ENCODE measurements at places on chromosomes 2 and 18.

DNA sequence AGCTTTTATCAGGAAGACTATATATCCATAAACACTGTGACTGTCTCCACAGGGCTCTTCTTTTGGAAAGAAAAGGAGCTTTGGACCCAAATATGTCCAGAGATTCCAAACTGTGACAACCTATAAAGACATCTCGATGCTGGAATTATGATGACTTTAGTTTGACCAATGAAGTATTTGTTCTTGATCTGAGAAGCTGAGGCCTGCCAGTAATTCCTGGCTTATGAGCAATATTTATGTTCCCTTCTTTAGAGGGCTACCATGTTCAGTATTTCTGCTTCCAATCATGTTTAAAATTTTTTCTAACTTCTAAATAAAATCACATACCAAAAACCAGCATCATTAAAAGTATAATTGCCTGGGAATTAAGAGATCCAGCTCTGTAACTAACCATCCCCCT is 41.1 kb downstream of the FEZ2 start:
- no peak for DNase-seq

DNA sequence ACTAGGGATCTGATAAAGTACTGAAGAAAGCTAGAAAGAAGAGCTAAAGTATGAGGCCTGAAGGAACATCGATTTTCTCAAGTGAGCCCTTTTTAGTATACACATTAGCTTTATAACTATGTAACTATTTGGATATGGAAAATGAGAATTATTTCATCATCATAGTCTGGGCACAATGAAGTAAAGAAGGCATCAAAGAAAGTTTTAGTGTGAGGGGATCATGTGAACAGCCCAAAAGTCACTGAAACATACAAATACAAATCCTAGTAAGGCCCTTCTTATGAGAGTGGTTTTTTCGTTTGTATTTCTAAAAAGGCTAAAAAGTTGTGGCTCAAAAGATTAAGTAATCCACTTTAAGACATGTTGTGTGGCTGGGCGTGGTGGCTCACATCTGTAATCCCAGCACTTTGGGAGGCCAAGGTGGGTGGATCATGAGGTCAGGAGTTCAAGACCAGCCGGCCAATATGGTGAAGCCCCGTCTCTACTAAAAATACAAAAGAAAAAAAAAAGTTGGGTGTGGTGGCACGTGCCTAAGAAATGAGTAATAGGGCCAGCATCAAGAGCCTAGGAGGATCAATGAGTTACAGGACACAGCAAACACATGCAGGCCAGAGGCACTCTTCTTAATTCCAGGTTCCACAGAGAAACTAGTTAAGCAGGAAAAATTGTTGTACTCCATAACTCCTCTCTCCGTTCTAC is 61.9 kb downstream of the PUM2 start:
- no peak for DNase-seq

DNA sequence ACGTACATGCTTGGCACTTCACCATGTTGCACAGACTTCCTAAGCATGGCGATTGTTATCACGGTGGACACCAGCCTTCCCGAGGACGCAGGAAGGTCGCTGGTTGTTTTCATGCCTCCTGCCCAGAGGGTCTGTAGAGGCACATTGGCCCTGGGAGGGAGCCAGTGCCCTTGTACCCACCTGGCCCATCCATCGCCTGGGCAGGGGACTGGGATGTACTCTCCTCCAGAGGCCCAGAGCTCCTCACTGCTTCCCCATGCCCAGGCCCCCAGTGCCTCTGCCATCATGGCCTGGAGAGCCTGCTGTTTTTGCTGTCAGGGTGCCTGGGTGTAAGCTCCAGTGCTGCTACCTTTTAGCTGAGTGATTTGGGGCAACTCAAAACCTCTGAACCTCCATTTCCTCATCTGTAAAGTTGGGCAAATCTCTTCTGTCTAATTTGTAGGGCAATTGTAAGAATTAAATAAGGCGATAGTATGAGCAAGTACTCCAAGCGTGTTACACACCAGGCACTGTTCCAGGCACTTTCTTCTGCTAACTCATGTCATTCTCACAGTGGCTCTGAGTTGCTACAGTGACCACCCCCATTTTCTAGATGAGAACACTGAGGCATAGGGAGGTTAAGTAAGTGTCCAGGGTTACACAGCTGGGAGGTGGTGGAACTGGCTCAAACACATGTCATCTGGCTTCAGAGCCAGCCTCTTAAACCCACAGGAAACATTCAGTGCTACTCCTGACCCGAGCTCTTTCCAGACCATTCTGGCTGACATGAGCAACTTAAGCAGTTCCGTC is 45.3 kb downstream of the GREB1 start:
- DNase-seq: no peak

DNA sequence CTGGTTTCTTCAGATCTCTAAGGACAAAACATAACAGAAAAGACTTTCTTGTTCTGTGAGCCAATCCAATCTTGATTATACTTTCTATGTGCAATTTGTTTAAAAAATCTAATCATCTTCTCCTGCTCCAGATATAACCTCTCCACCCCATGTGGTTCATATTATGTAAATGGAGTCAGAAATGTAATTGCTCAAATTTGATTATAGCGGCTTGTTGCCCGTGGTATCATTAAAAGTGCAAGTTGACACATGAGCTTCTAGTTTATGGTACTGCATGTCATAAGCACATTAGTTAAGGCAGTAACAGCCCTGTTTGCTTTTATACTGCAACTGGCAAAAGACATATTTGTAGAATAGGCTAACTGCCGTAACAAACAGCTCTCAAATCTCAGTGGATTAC is 715.1 kb upstream of the CDH7 start:
- DNase-seq: no peak

DNA sequence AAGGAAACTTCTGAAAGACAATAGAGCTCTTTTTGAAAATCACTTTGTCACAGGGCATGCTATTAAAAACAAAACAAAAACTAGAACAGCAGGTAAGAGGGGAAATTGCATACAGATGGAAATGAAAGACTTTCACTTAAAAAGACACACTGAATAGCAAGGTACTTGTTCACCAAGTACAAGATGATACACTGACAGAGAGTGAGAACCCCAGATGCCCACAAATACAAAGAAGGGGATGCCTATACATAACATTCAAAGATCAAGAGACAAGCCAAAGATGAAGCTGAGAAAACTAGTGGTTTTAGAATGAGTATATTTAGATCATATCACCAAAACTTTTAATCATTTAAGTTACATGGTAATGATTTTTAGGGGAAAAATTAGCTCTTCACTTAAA is 60.7 kb downstream of the ASXL2 start:
- no peak for DNase-seq

- DNase-seq: no peak
These were observed 8.4 kb upstream of the GPC1 start for GRCh38 chr2:240426845-240427721.

DNA sequence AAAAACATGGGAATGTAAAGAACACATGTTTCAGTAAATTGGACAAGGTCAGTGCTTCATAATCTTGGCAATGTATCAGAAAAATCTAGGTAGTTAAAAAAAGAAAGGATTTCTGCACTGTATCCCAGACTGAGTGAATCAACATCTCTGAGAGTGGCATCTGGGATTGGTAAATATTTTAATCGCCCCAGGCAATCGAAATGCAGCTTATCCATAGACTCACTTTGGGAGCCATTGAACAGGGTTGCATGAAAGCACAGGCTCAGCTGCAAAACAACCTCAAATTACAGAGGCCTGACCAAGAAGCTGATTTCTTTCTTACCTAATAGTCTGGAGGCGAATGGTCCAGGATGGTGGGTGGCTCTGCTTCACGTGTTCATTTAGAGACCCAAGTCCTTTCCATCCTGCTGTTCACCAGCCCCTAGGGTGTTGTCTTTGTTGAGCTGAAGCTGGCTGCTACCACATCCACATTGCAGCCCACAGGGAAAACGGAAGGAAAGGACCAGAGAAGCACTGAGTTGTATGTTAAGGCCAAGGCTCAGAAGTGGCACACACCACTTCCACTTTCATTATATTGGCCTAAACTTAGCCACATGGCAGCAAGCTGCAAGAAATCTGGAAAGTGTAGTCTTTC is 59.0 kb downstream of the MOGAT1 start:
- no peak for DNase-seq

GRCh38 chr18:11726556-11726955 is 37.5 kb downstream of the GNAL start:
- no peak for DNase-seq

DNA sequence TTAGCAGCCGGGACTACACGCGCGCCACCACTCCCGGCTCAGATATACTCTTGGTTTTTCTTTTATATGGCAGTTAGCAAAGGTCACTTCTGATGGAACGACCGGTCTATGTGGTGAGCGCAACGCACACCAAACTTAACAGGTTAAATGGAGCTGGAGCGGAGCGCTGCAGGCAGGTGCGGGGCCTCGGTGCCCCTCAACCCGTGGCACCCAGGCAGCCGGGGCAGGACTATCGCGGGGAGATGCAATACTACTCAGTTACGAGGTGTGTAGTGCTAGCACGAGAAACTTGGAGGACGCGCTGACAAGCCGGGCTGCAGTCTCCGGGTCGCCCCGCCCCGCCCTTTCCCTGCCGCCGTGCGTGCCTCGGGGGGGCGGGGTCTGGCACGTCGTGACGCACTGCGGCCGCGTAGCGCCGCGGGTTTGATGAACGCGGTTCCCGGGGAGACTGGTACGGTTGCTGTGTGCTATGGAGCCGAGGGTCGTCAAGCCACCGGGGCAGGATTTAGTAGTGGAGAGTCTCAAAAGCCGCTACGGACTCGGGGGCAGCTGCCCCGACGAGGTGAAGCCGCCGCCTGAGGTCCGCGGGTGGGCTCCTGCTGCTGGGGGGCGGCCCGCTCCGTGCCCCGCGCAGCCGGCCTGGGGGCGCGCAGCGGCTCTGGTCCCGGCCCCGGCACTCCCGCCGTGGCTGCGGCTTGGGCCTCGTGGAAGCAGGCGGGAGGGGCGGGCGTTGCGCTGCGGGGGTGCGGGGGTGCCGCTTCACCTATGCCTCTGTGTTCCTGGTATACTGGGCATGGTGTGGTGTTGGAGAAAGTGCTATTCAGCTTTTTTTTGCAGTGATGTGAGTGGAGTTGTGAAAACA is at the start of gene CCDC138:
CCDC138 (plus strand) TSS at position 418 of the 862 bp plus-strand sequence; CDS start at position 470, 52 bp downstream.
- peak; percentile 89 for DNase-seq

GRCh38 chr18:62539284-62540165 is 16.7 kb downstream of the ZCCHC2 start:
- no peak for DNase-seq

DNA sequence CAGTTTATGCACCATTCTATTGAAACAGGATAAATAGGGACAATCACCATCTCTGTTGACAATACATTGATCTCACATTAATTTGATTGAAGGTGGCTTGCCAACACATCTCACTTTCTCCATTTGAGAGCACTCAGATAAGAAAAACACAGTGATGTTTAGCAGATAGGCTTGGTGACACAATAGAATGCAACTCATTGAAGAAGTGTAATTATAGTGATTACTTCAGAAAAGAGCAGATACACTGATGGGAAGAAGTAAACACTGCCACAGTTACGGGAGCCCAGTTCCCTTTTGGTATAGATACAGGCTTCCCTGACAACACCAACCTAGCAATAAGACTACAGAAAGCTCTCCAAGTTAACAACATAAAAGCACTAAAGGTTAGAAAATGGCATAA is 89.1 kb downstream of the FIGN start:
- no peak for DNase-seq

GRCh38 chr2:218815649-218816048 is 16.0 kb downstream of the PRKAG3 start:
- DNase-seq: no peak

DNA sequence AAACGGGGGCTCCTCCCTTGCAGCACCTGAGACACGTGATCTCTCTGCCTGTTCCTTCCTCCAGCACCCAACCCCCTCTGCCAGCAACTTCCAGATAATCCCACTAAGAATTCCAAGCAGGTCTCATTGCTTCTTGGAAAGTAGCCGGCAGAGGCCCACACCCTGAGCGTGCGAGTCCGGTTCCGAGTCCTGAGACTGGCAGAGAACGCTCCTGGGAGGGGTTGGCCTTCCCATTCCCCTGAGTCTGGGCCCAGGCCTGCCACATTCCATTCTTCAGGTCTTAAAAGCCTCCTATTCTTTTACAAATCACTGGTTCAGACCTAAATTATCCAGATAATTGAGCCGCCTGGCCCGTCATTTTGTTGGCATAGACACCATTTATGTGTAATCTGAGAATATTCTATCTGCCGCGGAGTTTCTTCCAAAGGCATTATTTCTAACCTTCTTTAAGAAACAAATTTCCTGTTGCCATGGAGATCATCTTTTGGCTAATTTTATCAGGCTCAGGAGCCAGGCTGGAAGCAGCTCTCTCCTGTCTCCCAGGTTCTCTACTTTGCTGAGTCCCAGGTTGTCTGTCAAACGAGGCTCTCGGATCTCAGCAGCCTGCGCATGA is 165.4 kb downstream of the MYCN start:
- DNase-seq: no peak

DNA sequence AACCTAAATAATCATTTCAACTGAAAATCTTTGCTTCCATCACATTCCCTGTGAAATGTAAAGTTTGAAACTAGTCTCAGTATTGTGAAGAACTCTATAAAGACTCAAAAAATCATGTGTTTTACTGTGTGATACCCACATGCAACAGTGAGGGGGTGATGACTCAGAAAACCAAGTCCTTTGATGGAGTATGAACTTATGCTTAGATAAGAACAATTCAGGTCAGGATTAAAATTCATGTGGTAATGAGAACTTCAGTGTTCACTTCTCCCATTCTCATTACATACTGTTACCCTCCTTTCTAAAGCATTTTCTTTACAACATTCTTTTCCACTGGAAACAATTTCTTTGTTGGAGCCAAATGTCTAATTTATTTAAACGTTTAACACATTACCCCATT is 360.2 kb downstream of the FSIP2 start:
- no peak for DNase-seq

DNA sequence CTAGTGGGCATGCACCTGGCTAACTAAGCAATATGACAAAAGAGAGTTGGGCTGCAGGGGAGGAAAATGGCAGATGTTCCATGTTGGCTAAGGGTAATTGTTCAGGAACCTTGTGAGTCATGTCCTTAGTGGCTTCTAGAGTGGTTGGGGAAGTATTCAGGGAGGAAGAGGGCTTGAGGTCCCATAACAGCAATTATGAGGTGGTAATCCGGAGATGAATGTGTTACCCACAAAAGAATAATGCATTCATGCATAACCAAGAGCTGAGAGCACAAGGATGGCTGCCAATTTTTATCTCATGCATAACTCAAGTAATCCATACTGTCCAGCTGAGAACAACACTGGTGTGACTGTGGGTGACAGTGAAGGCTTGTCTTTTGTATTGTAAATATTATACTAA is 42.9 kb downstream of the TMEFF2 start:
- DNase-seq: no peak

DNA sequence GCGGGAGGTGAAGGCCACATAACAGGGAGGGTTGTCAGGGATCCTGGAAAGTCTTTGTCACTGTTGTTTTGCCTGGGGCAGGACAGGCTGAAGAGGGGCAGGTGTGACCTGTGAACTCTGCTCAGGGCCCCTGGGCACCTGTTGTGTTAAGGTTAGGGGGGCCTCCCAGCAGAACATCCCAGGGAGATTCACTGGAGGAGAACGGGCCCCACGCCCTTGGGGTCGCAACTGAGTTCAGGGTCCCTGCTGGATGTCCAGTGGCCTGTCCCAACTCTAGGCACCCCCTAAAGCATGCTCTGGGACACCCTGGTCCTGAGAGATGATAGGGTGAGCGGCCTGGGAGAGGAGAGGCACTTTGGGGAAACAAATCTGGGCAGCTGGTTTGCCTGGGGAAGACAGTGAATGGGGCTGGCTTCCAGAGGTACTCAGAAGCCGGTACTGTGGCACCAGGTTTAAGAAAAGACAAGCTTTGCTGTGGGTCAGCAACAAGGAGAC is 22.9 kb downstream of the GPR35 start:
- DNase-seq: no peak

GRCh38 chr2:85828725-85829124 is 60.1 kb downstream of the ST3GAL5 start:
- no peak for DNase-seq
